ENCODE measurements at places on chromosomes 4 and X. TPM values are rescaled to one million over a fixed set of nuclear protein-coding genes. Genes with fewer than 3 reads are reported as not detected.

DNA sequence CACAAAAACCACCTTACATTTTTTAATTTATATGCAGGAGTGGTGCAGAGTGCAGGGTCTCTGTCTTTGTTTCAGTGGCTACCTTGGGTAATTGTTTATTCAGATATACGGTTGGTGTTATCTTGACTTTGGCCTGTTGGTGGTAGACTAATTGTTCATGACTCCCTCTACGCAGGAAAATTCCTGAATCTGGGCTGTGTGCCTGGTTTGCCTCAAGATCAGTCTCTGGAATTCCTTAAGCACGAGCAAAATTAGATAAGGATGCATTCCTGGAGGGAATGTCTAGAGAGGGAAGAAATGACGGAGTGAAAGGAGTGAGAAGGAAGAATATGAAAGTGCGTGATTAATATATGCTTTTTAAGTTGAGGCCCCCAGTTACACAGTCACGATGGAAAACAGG lies 576.9 kb upstream of the PCDH10 start:
- H3K36me3 ChIP-seq: no peaks in the 10 kb centered on the region
- no peaks in the 10 kb centered on the region for H3K4me1 ChIP-seq
- no peaks in the 10 kb centered on the region for H3K27me3 ChIP-seq
- DNase-seq: no peak
- H3K27ac ChIP-seq: no peak overlapping the region

GRCh38 chr4:127069675-127070074 lies 563.1 kb upstream of the INTU start:
- no peak overlapping the region for H3K4me3 ChIP-seq
- H3K36me3 ChIP-seq: no peaks in the 10 kb centered on the region
- H3K27ac ChIP-seq: no peak overlapping the region

- no peaks in the 10 kb centered on the region for H3K36me3 ChIP-seq
- no peaks in the 10 kb centered on the region for H3K4me1 ChIP-seq
- H3K27me3 ChIP-seq: no peaks in the 10 kb centered on the region
- H3K27ac ChIP-seq: no peak overlapping the region
- DNase-seq: no peak
Measured at GRCh38 chr4:130110189-130110588, 1014.2 kb downstream of the C4orf33 start.

- no peak overlapping the region for H3K27ac ChIP-seq
- H3K4me3 ChIP-seq: no peak overlapping the region
- H3K4me1 ChIP-seq: peaks cover 20% of the 10 kb centered on the region
- H3K27me3 ChIP-seq: no peaks in the 10 kb centered on the region
Measured at GRCh38 chr4:70927502-70928137, 25.5 kb downstream of the MOB1B start.

DNA sequence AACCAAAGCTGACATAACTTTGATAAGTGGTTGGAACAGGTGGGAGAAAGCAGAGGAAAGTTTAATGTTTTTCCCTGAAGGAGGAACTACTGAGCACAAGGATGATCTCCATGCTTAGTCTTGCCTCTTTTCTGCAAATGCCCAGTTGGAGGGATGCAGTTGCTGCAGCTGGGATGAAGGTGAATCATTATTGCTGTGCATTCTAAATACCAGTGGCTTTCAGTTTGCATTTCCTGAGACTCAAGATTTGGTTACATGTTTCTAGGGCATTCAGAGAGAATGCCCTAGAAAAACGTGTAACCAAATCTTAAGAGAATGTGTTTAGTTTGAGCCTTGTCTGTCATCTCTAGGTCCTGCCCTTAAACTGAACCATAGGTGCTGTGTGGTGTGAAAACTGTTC lies 42.2 kb downstream of the METTL14 start:
- no peak overlapping the region for H3K27ac ChIP-seq
- peaks cover 6% of the 10 kb centered on the region for H3K36me3 ChIP-seq
- H3K27me3 ChIP-seq: no peaks in the 10 kb centered on the region
- H3K4me3 ChIP-seq: no peak overlapping the region

DNA sequence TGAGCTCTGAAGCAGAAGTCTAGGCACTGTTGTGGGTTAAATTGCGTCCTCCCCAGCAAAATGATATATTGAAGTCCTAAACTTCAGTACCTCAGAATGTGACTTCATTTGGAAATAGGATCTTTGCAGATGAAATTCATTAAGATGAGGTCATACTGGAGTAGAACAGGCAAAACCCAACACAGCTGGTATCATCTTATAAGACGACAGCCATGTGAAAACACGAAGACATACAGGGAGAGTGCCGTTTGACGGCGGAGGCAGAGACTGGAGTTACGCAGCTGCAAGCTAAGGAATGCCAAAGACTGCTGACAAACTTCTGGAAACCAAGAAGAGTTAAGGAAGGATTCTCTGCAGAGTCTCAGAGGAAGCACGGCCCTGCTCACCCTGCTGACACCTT lies 241.5 kb downstream of the MAML3 start:
- H3K27ac ChIP-seq: no peak overlapping the region
- no peaks in the 10 kb centered on the region for H3K36me3 ChIP-seq
- H3K4me3 ChIP-seq: no peak overlapping the region
- no peaks in the 10 kb centered on the region for H3K27me3 ChIP-seq
- no peak for DNase-seq

GRCh38 chr4:38662522-38663089 lies 1.4 kb upstream of the KLF3 start:
- peak overlapping the region; percentile 85 for H3K27ac ChIP-seq
- no peaks in the 10 kb centered on the region for H3K27me3 ChIP-seq
- no peak for DNase-seq
- H3K36me3 ChIP-seq: no peaks in the 10 kb centered on the region
- H3K4me3 ChIP-seq: peak overlapping the region; percentile 52

The KCNIP4 gene
- 0.12 TPM for polyA plus RNA-seq

DNA sequence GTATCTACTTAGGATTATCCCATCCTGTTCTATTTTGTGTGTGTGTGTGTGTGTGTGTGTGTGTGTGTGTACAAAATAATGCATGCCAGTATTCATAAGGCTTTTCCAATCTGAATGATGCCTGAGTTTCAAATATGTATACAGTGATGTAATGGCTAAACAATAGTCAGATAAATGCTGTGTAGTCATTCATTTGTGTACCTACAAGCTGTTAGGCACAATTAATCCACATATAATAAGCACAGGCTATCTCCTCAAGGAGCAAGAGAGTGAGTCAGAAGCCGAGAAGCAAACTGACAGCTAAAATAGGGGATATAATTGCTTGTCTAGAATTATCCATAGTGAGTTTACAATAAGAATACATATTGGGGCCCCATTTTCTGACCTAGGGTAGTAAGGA lies 15.7 kb downstream of the DMD start:
- DNase-seq: no peak
- H3K4me3 ChIP-seq: no peak overlapping the region
- H3K27ac ChIP-seq: no peak overlapping the region
- no peaks in the 10 kb centered on the region for H3K27me3 ChIP-seq
- no peaks in the 10 kb centered on the region for H3K4me1 ChIP-seq

DNA sequence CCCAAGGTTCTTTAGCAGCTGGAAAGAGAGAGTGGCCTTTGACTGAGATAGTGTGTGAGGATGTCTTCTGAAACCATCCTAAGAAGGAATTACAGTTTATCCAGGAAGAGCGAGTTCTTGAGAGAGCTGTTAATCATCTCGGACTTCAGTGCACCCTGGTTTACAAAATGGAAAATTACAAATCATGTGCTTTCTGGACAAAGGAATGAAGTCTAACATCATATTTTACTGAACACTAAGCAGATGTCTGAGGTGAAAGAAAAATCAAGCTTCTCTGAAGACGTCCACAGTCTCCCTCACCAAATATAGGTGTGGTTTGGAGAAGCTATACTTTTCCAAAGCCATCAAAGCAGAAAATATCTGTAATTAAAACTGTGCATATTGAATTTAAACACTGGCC lies 30.8 kb upstream of the CYP2U1 start:
- H3K27me3 ChIP-seq: peaks cover 5% of the 10 kb centered on the region
- H3K4me3 ChIP-seq: no peak overlapping the region
- H3K4me1 ChIP-seq: no peaks in the 10 kb centered on the region
- DNase-seq: no peak

- H3K4me3 ChIP-seq: no peak overlapping the region
- H3K36me3 ChIP-seq: no peaks in the 10 kb centered on the region
- H3K27ac ChIP-seq: no peak overlapping the region
Measured at GRCh38 chr4:78061939-78062570, 4.9 kb downstream of the FRAS1 start.

The NPNT gene
- polyA plus RNA-seq: not detected

The COL4A5 gene
- polyA plus RNA-seq: not detected

DNA sequence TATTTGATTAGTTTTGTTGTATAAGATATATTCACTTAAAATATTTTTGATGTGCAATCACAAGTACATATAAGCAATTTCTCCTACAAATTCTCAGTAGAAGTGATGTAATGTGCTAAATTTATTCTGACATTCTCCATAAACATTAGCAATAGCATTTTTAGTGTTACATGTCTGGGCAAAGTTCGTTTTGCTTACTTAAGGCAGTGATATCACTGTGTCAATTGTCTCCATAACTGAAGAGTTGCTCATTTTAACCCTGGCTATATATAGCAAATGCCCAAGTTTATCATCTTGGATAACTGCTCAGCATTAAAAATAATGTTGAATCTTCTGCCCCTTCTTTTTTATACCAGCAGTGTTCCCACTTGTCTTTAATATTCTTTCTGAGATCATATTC lies 340.0 kb upstream of the NDST4 start:
- no peaks in the 10 kb centered on the region for H3K36me3 ChIP-seq
- H3K4me1 ChIP-seq: no peaks in the 10 kb centered on the region
- H3K27ac ChIP-seq: no peak overlapping the region
- DNase-seq: no peak
- no peaks in the 10 kb centered on the region for H3K27me3 ChIP-seq

- H3K27ac ChIP-seq: no peak overlapping the region
- H3K27me3 ChIP-seq: no peaks in the 10 kb centered on the region
- no peak for DNase-seq
- no peaks in the 10 kb centered on the region for H3K4me1 ChIP-seq
Measured at GRCh38 chrX:101071582-101071981, 7.1 kb upstream of the TMEM35A start.

The TLR2 gene
- polyA plus RNA-seq: 0.20 TPM

DNA sequence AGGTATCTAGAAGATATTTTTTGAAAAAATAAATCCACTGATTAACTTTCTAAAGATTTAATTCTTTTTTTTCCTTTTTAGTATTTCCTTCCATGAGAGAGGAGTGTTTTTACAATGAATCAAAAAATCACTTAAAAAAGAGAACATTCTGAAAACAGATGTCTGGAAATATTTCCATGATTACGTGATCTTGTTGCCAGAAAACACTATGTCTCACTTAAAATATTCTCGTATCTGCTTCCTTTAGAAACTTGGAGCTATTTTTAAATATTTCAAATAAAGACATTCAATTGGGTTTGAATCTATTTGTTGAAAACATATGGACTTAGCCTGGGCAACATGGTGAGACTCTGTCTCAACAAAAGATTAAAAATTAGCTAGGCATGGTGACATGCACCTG lies 232.8 kb upstream of the RASGEF1B start:
- H3K4me3 ChIP-seq: no peak overlapping the region
- no peaks in the 10 kb centered on the region for H3K36me3 ChIP-seq
- no peaks in the 10 kb centered on the region for H3K4me1 ChIP-seq
- H3K27me3 ChIP-seq: no peaks in the 10 kb centered on the region
- no peak overlapping the region for H3K27ac ChIP-seq
- DNase-seq: no peak

DNA sequence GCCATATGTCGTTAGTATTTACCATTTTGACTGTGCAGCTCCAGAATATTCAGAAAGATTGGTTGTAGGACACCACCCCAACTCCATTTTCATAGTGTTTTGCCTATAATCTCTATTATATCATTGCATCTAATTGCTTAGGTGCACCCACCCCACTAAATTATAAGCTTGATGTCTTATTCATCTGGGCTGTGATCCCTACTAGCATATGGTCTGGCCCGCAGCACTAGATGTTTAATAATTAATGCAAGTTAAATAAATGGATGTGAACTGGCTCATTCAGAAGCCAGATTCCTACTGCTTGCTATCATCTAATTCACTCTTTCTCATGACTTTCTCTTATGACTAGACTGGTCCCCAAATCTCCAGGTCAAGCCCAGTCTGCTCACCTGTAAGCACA lies 143.5 kb downstream of the RELL1 start:
- H3K36me3 ChIP-seq: no peaks in the 10 kb centered on the region
- H3K4me3 ChIP-seq: no peak overlapping the region
- no peaks in the 10 kb centered on the region for H3K27me3 ChIP-seq

- no peaks in the 10 kb centered on the region for H3K36me3 ChIP-seq
- no peaks in the 10 kb centered on the region for H3K4me1 ChIP-seq
- H3K27ac ChIP-seq: no peak overlapping the region
- DNase-seq: no peak
- H3K4me3 ChIP-seq: no peak overlapping the region
Measured at GRCh38 chr4:130233377-130234047, 1137.6 kb downstream of the C4orf33 start.

- no peaks in the 10 kb centered on the region for H3K27me3 ChIP-seq
- no peak overlapping the region for H3K27ac ChIP-seq
- DNase-seq: no peak
- H3K36me3 ChIP-seq: no peaks in the 10 kb centered on the region
- H3K4me3 ChIP-seq: no peak overlapping the region
Measured at GRCh38 chr4:127249066-127249766, 383.5 kb upstream of the INTU start.

- H3K4me1 ChIP-seq: no peaks in the 10 kb centered on the region
- H3K36me3 ChIP-seq: peaks cover 12% of the 10 kb centered on the region
- H3K4me3 ChIP-seq: no peak overlapping the region
- DNase-seq: no peak
- H3K27me3 ChIP-seq: no peaks in the 10 kb centered on the region
Measured at GRCh38 chrX:2735270-2735669, 16.6 kb upstream of the XG start.

DNA sequence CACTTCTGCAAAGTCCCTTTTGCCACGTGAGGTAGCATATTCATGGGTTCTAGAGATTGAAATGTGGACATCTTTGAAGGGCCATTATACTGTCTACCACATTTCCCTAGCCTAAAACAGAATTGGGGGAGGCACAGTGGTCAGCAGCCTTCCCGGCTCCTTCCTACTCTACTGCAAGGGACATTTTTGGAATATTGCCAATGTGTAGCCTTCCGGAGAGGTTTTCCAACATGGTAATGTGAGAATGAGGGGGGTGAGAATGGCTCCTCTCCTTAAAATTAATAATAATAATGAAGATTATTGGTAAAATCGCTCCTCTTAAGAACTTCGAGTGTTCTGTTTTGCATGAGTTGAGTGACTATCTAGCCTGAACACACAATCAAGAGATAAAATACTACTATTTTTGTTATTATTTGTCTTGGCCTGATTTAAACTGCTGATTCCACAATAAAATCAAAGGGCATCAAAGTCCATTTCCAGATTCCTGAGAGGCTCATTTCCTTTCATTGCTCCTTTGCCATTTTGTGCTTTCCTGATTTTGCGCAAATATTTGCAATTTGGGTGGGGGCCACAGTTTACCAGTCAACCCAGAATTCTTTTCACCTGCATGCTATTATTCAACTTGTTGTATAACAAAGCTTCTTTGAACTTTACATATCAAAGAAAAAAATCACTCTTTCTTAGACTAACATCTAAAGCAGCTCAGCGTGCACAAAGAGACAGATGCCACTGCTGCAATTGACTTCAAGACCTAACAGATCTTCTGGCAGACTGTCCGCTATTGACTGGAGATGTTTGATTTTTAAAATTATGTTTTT lies 27.0 kb upstream of the TSPAN5 start:
- H3K4me3 ChIP-seq: no peak overlapping the region
- DNase-seq: peak; percentile 12
- no peaks in the 10 kb centered on the region for H3K36me3 ChIP-seq
- H3K27me3 ChIP-seq: no peaks in the 10 kb centered on the region
- H3K27ac ChIP-seq: no peak overlapping the region

The SMR3B gene
- polyA plus RNA-seq: not detected
